Astrocyte of the spinal cord (primary cell): ENCODE measurements at places on chromosomes 12 and 14.

GRCh38 chr14:101600891-101601605, 39.8 kb downstream of the DIO3 start:
- no peak for DNase-seq

GRCh38 chr14:36967892-36968555, 204.4 kb downstream of the SLC25A21 start:
- no peak for DNase-seq

DNA sequence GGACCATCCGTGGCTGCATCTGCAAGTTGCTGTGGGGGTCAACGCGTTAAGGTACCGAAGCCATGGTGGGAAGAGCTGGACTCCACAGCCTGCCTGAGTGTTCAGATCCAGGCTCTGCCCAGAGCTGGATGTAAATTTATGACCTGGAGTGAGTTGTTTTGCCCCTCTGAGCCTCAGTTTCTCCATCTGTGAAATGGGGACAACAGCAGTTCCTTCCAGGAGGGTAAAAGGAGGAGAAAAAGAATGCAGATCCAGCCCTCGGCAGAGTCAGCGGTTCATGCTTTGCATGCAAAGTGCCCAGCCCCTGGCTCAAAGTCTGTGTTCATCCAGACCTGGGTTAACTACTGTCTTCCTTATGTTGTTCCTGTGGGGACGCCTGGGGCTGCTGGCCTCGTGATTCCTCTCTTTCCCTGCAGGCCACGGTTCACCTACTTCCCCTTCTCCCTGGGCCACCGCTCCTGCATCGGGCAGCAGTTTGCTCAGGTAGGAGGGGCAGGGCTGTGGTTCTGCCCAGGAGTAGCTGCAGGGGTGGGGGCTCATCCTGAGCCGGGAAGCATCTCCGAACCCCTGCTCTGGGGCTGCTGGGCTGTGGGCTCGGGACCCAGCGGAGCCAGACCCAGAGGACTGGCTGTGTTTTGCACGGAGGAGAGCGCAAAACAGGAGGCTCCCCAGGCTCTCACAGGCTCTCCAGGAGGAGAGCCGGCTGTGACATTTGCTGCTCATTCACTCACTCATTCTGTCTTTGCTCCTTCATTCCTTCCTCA, 41.9 kb downstream of the CYP46A1 start:
- DNase-seq = no peak

DNA sequence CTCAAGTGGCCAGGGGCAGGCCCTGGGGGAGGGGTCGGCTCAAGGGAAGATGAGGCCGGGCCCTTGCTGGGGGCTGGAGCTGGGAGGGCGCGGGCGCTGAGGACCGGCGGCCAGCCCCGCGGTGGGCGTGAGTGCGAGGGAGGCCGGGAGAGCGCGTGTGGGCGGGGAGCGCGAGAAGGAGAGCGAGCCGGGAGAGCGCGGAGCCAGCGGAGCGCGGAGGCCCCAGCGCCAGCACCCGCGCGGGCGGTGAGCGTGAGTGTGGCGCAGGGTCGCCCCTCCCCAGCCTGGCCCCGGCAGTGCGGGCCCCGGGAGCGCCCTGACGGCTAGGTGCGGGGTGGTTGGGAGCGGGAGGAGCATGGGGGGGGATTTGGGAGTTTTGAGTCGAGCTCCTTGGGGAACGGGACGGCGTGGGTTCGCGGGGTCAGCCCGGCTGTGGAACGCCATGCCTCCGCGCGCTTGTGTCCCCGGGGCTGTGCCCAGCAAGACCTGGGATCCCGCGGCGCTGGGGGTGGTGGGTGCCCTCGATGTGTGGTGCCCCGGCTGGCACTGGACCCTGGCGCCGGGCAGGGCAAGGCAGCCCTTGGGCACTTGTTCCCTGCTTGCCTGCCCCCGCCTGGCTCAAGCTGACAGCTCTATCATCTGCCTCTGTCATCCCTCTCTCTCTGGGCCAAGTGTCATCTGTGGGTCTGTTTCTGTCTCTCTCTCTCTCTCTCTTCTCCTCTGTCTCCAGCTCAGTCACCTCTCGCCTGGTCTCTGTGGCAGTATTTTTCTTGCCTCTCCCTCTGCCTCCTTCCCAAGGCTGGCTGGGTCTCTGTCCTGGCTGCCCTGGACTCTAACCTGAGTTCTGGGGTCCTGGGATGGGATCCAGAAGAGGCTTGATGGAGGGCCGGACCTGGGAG, at the start of gene LBHD2:
Gene LBHD2, plus strand, starts transcription at position 190 of the 899 bp plus-strand sequence. CDS start 1,803 bp downstream, outside the sequence.
- no peak for DNase-seq

GRCh38 chr14:105908481-105908911, 382.1 kb downstream of the TMEM121 start:
- no peak for DNase-seq

GRCh38 chr14:102786768-102787167, 9.5 kb downstream of the TRAF3 start:
- no peak for DNase-seq

DNA sequence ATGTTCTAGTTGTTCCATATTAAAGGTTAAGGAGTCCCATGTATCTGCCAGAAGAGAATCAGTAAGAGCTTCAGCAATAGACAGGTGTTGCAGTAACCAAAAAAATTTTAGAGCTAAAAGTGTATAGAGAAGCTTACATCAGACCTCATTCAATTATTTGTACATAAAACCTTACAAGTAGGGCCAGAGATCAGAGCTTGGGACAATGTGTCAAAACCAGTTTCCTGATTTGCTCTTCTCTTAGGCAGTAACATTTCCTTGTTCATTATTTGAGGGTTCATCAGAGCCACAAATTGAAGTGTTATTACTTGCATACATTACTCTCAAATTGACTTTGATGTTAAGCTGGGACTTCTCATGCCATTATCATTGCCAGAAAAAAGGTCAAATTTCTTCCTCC, 55.5 kb upstream of the ATXN7L3B start:
- no peak for DNase-seq

GRCh38 chr12:107441665-107442300, 243.8 kb upstream of the PWP1 start:
- peak; percentile 49 for DNase-seq

DNA sequence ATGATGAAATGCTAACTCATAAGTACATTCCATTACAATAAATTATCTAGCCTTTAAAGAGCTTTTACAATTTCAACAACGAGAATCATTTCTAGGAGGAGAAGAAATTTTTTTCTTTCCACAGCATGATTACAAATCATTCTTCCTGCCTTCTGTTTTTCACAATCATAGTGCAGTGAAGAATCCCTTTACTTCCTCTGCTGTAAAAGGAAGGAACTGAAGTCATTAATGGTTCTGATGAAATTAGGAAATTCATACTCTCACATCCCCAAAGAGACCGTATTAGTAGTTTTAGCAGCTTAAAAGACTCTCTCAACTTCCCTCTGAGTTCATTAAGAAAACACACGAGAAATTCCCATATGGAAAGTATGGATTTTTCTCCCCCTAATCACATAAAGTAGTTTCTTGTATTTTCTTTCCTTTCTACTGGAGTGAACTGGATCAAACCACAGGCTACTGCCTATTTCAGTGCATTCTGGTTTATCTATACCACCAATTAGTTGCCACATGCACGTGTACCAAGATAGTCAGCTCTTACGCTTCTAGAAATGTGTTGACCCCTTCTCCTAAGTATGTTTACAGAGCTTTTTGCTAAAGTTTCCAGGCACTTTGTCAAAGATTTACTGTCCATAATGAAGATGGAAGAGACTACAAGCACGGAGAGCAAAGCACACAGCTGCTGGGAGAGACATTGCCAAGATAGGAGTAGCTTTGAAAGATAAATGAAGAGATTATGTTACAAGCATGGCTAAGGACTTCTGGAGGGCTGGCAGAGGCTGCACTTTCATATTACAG, 58.9 kb upstream of the KITLG start:
- peak; percentile 31 for DNase-seq

GRCh38 chr12:26666286-26666685, 166.7 kb downstream of the ITPR2 start:
- DNase-seq = no peak
